Activated CD8-positive, alpha-beta memory T cell treated with anti-CD3 and anti-CD28 coated beads for 24 hours (primary cell): ENCODE measurements at places on chromosomes 11 and 22.

- DNase-seq: peak; percentile 50
Measured at GRCh38 chr22:23059284-23059948, 10.9 kb upstream of the GNAZ start.

DNA sequence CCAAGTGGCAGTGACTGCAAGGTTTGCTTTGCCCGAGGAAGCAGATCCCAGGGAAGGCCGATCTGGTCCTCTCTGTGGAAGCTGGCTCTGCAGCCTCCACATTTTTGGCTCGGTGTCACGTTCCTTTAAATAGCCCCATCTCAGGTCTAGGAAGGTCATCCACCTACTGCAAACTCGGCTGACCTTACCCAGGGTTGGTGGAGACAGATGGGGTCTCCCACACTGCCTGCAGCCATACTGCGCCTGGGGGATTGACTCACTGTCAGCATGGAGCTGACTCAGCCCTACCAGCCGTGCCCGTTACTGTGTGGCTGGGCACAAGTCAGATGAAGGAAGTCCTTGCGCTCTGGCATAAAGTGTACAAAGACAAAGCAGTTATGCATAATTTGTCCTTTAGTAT lies 16.9 kb downstream of the CDPF1 start:
- no peak for DNase-seq

GRCh38 chr11:123302751-123303195 lies 107.7 kb upstream of the CLMP start:
- DNase-seq: peak; percentile 62

DNA sequence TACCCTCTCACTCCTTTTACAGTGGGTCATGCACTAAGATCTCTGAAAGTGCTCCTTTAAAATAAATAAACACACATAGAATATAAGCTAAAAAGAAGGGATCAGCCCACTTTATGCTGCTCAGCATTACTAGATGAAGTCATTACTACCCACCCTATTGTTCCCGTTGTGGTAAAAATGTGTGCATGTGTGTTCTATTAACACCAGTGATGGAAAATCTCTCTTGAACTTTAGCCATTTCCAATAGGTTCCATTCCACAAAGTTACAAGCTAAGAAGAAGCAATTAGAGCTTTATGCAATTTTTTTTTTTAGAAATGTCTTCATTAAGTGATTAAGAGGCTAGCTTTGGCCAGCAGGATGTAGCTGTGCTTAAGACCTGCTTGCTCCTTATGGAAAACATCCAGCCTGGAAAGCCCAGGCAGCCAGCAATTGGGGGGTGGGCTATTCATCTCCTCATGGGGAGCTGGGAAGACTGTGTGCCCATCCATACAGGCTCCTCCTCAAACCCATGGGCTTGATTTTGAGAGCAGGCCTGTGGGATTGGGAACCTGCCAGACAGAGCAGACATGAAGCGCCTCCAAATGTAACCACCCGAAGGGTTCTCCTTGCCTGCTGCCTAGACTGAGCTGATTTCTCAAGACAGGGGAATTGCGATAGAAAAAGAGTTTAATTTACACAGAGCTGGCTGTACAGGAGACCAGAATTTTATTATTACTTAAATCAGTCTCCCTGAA lies 92.9 kb upstream of the PARVA start:
- DNase-seq: peak; percentile 7

GRCh38 chr11:65059959-65060824 lies 1.8 kb upstream of the NAALADL1 start:
- DNase-seq: no peak

DNA sequence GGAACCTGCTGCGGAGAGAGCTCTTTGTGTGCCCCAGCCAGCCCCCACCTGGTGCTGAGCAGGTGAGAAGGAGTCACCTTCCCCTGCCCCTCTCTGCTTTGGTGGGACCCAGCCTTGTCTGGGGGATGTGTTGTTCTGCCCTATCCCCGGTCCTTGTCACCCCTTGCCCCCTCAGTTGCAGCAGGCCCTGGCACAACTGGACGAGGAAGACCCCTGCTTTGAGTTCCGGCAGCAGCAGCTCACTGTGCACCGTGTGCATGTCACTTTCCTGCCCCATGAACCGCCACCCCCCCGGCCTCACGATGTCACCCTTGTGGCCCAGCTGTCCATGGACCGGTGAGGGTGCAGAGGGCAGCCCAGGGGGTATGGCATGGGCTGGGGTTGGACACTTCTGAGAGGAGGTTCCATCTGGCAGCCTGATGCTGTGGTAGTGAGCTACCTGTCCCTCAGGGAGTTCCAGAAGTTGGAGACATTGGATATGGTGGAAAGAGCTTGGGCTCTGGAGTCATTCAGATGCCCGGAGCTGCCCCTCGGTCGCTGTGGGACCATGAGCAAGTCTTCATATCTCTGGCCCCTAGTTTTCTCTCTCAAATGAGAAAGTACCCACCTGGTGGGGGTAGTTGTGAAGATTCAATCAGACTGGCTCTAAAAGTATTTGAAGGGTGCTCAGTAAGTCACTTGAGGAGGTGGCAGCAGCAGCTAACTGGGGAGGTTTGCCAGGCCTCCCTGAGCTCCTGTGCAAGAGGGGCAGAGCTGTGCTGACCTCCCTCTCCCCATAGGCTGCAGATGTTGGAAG lies 4.3 kb downstream of the LARGE2 start:
- no peak for DNase-seq

DNA sequence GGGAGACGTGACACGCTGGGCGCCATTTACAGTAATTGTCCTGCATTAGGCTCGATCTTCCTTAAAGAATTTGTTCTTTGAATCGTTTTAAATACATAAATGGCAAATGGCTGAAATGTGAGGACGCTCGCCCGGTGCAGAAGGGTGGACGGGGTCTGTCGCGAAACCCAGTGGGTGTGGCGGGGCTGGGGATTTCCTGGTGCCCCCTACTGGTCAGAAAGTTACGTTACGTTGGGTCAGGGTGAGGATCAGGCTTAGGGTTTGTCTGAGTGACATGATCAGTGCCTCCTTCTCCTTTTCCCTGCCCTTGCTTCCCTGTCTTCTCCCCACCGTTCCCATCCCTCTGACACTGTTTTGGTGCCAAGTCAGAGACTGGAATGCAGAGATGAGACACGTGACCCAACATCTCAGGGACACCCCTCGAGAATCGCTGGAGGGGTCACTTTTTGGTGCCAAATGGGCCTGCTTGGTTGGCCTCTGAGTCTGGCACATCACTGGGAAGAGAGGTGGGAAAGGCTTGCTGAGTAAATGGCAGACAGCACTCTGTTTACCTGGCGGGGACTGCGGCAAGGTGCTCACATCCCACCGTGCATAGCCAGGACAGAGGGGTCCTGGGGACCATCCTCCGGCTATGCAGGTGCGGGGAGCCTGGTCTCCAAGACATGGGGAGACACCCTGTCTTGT lies 1107.6 kb downstream of the BRD1 start:
- DNase-seq: no peak

GRCh38 chr22:17830043-17830961 lies 56.0 kb upstream of the BID start:
- peak; percentile 96 for DNase-seq

GRCh38 chr11:91136631-91137030 lies 913.8 kb upstream of the CHORDC1 start:
- no peak for DNase-seq

DNA sequence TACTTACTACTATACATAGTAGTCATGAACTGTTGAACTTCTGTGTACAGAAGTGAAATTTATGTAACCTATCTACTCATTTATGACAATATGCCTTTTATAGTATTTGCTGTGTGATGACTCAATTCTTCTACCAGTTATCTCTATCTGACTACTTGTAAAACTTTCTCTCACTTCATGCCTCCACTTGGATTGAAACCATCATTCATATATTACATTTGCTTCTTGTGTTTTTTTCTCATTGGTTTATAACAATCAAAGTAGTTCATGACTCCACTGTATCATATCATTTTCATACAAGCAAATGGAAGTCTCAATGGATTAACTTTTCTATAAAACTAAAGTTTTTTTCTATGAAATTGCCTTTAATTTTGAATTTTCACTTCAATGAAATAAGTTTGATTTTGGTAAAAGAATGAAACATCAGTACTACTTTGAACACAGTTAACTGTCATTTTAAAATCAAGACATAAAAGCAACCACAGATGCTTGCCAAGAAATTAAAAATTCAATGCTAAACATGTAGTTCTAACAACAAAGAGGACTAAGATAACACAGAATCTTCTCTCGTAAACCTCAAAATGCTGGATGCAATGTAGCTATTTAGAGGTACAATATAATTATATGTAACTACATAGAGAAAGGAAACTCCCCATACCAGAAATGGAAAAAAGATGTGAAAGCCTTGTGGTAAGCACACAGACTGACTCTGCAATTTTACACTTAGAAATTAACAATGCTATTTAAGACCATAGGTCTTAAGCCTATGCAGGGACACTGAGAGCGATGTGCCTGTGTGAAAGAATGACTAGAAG lies 27.6 kb upstream of the EXPH5 start:
- DNase-seq: no peak

- no peak for DNase-seq
Measured at GRCh38 chr22:24728790-24729637, 45.5 kb downstream of the PIWIL3 start.

DNA sequence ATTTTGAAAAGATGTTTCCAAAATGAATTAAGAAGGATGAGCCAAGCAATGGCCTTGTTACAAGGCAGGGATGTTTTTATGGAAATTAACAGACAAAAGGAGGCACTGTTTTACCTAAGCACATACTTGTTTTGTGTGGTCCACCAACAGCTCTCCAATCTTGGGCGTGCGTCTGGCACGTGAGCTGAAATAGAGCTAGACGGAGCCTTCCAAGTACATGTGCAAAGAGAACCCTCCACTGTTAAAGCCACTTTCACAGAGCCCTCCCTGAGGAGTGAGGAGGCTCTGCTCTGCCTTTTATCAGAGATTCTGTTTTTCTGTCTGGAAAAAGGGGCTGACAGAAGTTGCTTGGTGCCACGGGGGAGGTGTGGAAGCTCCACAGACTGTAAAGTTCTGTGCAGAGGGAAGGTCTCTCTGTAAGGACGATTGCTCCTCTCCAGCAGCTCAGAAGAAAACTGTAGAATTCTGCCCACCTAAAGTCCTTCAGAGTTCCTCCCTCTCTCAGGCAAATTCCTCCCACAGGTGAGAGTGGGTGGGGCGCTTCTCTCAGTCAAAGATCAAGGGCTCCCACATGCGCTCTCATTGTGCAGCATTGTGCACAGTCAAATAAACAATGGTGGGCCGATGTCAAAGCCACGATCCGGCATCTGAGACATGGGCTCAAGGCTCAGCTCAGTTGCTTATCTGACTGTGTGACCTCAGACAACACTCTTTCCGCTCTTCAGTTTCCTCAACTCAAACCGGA lies 92.6 kb upstream of the CSNK2A3 start:
- DNase-seq: no peak

DNA sequence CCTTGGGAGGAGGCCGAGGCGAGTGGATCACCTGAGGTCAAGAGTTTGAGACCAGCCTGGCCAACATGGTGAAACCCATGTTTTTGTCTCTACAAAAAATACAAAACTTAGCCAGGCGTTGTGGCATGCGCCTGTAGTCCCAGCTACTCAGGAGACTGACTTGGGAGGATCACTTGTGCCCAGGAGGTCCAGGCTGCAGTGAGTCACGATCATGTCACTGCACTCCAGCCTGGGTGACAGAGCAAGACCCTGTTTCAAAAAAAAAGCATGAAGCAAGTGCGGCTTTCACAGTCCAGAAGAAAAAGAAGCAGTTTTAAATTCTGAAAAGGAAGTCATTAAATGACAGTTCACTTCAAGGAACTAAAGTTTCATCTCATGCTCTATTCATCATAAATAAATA lies 7.1 kb upstream of the LTO1 start:
- no peak for DNase-seq

DNA sequence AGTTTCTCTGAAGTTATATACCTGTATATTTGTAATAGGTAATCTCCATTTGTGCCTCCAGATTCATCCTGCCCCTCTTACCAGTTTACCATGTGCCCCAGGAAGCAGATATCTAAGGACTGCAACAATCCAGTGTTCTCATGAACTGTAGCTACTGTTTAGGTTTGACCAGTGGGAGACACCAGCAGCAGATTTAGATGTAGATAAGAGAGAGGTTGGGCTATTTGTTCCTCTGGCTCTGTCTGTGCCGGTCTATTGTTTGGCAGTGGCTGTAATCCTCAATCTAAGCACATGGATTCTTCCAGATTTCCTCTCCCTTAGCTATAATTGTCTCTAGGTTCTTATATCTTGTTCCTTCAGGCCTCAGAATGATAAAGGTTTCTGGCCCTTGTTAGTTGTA lies 88.4 kb downstream of the ANO3 start:
- no peak for DNase-seq

DNA sequence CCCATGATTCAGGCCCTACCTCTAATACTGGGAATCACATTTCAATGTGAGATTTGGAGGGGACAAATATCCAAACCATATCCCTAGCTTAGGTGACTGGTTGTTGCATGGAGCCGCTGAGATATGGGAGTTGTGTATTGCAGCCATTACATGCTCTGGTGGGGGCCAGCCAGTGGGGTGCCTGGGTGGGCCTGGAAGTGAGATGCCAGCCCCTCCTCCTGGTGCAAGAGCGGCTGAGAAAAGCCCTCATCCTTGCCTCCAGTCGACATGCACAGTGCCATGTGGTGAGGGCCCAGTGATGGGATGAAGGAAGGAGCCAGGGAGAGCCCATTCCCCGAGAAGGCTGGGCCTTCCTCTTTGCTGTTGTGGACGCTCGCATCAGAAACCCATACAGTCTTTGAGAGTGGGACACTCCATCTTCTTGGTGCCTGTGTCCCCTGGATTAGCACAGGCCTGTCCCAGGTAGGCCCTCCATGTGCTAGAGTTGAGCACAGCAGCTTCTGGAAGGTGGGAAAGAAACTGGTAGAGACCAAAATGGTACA lies 1043.0 kb downstream of the TBC1D22A start:
- peak; percentile 30 for DNase-seq

DNA sequence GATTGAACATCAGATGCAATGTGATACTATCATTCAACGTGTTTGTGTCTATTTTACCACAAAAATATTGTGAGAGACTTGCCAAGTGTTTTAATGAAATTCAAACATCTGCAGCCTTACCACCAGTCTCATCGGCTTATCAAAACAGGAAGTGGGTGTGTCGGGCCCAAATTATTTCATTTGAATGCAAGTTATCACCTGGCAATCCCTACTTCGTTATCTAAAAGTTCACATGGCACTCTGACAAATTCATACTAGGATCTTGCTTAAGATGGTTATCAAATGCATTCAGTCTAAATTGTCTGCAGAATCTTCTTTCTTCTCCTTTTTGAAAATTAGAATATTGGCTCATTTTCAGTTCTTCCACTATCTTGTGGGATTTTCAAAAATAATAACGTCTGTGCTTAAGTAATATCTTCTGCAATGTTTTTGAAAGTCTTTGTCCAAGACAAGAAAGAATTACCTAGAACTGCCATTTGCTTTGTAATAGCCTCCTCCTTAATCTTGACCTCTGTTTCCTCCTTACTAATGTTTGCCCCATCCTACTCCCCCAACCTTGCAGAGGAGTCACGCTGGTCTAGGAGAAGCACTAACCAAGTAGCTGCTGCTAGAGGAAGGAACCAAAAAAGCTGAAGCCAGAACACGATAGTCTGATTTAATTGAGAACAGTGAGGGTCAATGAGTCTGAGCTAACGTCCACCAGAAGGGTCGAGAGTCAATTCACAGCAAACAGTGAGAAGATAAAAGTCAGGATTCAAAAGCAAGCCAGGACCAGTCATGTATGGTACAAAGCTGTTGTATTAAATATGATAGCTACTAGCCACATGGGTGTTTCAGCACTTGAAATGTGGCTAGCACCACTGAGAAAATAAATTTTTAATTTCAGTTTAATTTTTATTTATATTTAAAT lies 10.2 kb upstream of the BIRC3 start:
- DNase-seq: no peak
